ENCODE measurements at places on chromosomes 13 and 19. TPM values are rescaled to one million over a fixed set of nuclear protein-coding genes. Genes with fewer than 3 reads are reported as not detected.
A peak's percentile ranks its signal among the peaks of the same experiment; 100 is the strongest.

TTC9B gene
- total RNA-seq = not detected

- no peak for DNase-seq
Measured at GRCh38 chr13:95212983-95213850, 88.0 kb downstream of the ABCC4 start.

DNA sequence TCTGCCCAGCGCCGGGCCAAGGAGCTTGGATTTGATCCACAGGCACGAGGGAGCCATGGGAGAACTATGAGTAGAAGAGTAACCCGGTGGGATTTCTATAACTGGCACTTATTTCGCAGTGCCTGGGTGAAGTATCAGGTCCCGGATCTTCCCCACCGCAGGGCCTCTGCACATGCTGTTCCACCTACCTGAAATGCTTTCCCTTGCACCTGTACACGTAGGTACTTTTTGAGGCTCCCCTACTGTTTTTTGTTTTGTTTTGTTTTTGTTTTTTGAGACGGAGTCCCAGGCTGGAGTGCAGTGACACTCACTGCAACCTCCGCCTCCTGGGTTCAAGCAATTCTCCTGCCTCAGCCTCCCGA lies 402 bp upstream of the KANK3 start:
- DNase-seq = no peak

- DNase-seq = peak; percentile 85
Measured at GRCh38 chr19:13172346-13173138, 22.3 kb downstream of the IER2 start.

GRCh38 chr13:20037908-20038307 lies 79.4 kb downstream of the ZMYM2 start:
- no peak for DNase-seq

DNA sequence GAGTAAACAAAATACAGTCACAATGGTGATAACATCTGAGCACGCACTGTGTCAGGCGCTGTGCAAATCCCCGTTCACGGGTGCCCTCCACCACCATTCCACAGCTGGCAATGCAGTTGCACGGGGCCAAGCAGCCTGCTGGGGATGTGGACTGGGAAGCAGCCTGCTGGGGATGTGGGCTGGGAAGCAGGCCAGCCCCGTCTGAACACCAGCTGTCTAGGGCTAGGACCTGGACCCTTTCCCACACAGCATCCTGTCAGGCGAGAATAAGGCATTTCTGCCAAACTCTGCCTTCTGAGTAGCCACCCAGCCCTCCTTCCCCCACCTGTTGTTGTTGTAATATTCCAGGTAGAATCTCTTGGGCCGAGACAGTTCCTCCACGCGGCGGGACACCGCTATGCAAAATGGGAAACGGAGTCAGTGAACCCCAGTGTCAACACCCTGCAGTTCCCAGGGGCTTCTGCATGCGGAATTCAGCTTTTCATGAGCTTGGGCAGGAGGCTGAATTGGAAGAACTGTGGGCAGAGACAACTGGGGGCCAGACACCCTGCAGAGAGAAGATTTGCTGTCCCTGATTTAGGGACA lies 27.8 kb upstream of the MIER2 start:
- peak; percentile 81 for DNase-seq

DNA sequence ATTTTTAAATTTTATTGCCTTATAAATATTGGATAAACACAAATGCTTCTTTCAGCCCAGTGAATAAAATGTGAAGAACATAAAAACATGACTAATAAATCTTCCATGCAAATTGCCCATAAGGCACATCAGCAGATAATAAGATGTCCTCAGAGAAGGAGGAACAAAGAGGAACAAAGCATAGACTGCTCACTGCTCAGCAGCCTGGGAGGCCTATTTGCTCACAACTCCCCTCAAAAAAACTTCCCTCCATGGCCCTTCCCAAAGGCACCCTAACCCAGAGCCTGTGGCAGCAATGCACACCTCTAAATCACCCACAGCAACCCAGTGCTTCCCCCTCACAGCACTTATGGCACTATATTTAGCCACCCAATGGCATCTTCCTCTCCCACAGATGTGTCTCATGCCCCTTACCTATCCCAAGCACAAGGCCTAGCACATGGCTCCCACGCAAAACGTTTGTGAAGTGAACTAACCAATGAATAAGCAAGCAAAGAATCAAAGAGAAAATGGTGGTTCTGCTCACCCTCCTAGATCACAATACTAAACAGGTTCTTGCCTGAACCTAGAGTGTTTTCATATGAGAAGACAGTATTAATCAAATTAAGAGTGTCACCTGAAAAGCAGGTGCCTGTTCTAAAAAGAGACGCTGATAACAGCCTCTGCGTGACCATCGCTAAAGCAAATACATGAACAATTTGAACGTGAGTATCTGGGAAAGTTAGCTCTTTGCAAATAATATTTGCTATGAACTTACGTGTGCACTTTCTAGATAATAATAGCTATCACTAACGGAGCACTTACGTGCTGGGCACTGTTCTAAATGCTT lies 96.9 kb downstream of the TBC1D4 start:
- DNase-seq = no peak

Data from fibroblast of lung (primary cell).